ENCODE measurements at places on chromosomes 6 and 20. TPM values are rescaled to one million over a fixed set of nuclear protein-coding genes. Genes with fewer than 3 reads are reported as not detected.

The LY6G6D gene
- total RNA-seq = not detected

The PRSS16 gene
- total RNA-seq = 31.3 TPM

DNA sequence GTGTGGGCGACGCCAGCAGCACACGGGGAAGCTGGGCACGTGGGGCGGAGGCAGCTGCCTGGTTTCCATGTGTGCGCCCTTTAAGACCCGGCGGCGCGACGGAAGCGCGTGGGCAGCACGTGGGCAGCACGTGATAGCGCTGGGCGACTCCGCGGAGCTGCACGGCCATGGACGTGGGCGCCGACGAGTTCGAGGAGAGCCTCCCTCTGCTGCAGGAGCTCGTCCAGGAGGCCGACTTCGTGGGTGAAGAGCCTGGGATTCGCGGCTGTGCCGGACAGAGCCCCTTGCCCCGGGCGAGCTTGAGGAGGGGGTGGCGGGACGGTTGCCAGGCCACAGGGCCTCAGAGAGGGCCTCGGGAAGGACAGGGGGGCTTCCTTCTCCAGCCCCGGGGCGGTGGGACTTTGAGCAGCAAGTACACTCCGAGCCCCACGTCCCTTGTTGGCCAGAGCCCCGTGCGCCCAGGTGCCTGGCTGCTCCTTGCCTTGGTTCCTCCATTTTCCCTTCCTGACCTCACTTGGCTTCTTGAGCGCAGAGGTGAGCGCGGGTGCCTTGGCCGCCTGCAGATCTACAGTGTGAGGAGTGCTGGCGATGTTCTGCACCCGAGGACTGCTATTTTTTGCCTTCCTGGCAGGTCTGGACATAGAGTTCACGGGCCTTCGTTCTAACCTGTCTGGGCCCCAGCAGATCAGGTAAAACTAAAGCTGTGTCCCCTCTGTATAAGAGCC, at the start of gene PNLDC1:
Gene PNLDC1, plus strand, starts transcription at position 136 of the 725 bp plus-strand sequence. Its CDS starts 32 bp downstream, at position 168.
- DNase-seq = no peak

- no peak for DNase-seq
These were observed 504.0 kb upstream of the PTCHD4 start for GRCh38 chr6:48615041-48615440.

- DNase-seq = no peak
These were observed 132.2 kb downstream of the SNX5 start for GRCh38 chr20:17836303-17836861.

Data from Calu3 (cell line).